ENCODE measurements at places on chromosomes 1 and 21. TPM values are rescaled to one million over a fixed set of nuclear protein-coding genes. Genes with fewer than 3 reads are reported as not detected.

GRCh38 chr1:191709215-191709614, 449.0 kb upstream of the RGS18 start:
- no peak for DNase-seq

DNA sequence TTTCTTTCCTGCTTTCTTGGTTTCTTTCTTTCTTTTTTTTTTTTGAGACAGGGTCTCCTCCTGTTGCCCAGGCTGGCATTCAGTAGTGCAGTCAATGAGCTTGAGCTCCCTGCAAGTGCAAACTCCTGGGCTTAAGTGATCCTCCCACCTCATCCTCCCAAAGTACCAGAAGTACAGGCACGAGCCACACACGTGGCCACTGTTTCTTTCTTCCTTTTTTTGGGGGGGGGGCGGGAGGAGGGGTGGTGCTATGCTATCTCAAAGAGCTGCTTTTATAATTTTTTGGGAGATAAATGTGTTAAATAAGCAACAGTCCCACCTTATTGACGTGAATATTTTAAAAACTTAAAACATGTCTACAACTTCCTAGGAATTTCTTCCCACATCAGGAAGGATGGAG, 42.2 kb downstream of the AK4 start:
- DNase-seq = no peak

DNA sequence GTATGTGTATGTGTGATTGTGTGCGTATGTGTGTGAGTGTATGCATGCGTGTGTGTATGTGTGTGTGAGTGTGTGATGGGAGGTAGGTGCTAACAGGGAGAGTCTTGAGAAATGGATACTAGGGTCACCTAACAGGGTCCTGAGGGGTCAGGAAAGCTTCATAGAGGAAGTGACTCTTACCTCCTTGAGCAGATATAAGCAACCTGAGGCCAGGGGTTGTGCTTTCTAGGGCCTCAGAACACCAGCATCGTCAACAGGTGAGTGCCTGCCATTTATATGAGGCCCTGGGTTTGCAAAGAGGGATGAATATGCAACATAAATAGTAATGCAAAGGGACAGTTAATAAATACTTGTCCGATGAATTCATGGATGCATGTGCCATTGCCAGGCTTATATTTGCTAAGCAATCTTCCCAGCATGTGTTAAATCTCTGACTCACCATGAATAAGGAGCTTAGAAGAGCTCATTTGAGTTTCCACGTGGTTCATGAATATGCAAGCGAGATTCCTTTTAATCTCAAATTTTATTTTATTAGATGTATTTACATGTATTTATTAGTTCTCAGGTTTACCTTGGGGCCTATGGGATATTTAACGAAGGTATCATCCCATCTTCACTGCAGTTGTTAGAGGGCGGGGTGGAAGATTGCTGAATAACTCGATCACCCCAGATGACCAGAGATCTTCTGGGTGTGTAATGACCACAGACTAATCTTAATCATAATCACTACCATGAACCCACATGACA, 438.3 kb downstream of the CAMTA1 start:
- DNase-seq = peak; percentile 15

- DNase-seq = no peak
These were observed 24.0 kb upstream of the ABL2 start for GRCh38 chr1:179253286-179253972.

DNA sequence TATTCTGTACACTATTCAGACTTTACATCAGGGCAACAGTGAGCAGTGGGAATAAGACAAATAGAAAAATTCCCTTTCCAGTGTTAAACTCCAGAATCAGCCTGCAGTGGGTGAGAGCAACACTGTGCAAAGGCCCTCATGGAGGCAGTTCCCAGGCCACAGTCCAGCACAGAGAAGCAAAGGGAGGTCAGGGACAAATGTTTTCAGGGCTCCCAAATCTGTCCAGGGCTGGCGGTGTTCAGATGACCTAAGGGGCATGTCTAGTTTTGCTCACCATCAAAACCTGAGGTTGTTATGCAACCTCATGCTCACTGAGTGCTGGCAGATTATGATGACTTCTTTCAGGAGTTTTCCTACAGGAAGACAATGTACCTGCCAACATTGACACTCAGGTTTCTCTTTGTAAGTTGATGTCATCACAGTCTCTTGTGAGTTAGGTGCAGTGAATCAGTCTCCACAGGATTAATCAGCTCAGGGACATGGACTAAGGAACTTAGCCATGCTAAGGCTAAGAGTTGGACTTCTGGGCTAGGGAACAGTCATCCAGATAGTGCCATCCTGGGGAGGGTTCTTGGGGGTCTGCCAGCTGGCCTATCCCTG, 3.6 kb upstream of the LCE5A start:
- no peak for DNase-seq

DNA sequence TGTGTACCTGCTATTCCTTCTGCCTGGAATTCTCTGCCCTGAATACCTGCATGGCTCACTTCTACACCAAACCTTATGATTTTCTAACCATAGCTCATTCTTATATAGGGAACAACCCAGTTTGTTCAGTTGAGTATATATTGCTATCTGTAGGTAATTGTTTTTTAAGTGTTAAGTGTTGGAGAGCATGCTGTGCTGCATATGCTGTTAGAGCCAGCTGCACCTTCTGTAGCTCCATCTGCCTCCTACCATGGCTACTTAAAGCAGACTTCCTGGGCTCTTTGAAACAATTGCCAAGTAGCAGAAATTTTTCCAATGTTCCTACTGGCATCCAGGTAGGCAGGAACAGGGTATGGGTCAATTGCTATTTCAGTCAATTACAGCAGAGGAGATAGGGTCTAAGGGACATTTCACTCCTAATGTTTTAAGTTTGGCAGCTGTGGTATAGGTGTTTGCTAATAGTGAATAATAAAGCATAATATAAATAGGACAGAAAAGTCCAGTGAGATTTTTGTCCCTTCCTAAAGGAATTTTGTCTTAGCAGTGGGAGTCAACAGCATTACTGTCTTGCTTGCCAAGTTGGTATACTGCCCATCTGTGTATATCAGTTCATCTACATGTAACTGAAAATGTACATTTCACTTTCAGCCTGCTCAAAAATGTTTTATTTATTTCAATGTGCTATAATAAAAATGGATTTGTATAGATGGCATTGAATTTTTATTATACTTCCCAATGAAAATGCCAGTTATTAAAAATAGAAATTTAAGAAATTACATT, 34.0 kb upstream of the C1orf115 start:
- no peak for DNase-seq

GRCh38 chr1:26824731-26825130, 1.8 kb upstream of the ZDHHC18 start:
- DNase-seq = no peak

DNA sequence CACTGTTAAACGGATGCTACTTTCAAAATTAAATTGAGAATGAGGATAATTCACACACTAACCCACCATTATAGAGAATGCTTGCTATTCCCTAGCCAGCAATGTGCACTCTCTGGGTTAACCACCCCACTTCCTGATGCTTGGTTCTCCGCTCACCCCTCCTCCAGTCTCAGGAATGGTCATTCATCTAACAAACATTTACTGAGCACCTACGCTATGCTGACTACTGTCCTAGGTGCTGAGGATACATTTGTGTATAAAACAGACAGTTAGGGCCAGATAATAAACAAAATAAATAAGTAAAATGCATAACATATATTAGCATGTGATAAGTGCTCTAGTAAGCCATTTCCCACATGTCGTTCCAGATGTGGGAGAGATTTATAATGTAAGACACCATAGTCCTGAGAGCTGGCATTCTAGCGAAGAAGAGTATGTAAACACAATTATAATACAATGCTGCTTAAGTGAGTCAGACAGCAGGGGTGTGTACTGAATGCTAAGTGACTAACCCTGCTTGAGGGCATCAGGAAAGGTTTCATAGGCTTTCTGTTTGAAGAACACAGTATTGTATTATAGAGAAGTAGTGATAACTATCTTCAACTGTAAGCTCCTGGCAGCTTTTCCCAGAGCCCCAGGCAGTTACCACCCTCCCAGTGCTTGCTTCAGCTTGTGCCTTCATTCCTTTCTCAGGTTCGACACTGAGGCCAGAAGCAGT, 126.7 kb upstream of the CACHD1 start:
- DNase-seq = peak; percentile 78

- no peak for DNase-seq
These were observed 6.5 kb upstream of the RGS16 start for GRCh38 chr1:182610606-182611194.

- DNase-seq = peak; percentile 39
These were observed 59.8 kb downstream of the CRB1 start for GRCh38 chr1:197327776-197328364.

DNA sequence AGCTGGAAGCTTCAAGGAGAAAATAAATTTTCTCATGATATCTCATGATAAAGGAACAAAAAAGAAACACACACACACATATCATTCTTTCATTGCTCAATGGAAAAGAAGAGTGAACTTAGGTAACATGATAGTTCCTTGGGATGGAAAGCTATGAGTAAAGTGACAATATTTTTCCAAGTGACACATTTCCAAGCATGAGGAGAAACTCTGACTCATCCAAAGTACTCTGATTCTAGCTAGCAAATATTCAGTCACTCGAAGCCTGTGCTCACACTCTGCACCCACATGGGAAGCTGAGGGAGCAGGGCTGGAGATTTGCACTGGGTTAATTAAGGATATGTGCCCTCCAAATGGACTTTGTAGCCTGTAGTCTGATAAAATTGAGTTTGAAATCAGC, 222.4 kb downstream of the LRRC40 start:
- DNase-seq = peak; percentile 40

DNA sequence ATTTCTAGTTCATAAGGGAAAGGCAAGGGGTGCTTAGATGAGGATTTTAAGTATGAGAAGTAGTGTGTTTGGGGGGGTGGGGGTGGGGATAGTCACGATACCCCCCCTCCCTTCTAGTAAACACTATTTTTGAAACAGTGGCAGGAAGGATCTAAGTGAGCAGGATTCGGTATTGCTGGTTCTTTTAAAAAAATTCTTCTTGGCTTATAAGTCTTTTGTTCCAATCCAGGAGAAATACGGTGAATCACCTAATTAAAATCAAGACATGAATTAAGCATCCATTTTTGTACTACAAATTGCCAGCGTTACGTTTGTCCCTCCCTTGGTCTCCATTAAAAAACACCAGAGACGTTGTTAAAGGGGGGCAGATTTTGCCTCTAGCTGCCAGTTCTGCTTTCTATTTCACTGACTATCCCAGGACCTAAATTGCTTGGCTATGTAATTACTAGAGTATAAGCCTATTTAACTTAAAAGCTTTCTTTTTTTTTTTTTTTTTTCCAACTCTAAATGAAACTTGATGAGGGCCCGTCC, 911 bp downstream of the LMO4 start:
- peak; percentile 24 for DNase-seq

GRCh38 chr21:27648560-27648959, 681.7 kb upstream of the ADAMTS5 start:
- no peak for DNase-seq

- DNase-seq = no peak
These were observed 503 bp upstream of the SRSF11 start for GRCh38 chr1:70220517-70221237.

DNA sequence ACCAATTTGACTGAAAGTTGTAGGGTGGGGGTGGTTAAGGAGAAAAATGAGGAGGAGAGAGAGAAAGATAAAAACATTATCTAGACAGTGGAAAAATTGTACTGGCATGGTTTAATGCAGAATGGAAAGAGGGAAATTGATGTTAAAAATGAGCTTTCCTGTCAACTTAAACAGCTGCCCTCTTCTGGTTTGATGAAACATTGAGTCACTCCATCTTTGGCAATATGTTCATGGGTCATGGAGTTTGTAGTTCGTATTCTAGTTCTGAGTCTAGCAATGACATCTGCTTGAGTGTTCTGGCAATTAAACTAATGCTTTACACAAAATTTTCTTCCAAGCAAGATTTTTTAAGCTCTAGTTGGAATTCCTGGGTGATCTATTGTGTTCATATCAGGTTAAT, 9.6 kb downstream of the ZNF648 start:
- no peak for DNase-seq

DNA sequence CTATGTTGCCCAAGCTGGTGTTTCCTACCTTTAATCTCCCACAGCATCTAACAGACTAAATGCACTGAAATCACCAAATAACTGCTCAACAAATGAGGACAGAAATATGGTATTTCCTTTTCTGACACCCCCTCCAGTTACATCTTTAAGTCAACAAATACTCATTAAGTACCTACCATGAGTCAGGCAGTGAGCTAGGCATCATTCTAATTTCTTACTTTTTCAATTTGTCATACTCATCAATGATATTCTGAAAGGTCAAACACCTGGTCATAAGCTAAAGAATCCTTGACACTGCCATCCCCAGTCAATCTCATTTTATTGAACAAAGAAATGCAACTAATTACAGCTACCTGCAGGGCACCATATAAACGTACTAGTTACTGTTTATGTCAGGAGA, 36.6 kb downstream of the LUZP1 start:
- DNase-seq = no peak

DNA sequence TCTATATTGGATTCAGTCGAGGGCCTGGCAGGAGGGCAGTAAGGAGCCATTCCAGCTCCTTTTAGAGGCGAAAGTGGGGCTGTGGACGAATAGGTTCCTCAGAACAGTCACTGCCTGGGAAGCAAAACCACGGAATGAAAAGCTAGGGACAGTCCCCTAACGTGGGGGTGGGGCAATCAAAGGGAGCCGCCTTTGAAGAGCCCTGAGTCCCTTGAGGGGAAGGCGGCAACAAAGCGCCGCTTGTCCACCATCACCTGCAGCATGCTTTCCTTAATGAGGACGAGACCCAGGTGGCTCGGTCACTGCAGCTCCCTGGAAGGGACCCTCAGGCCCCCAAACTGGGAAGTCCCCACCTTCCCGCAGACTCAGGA, 184.7 kb downstream of the ETS2 start:
- DNase-seq = no peak

- DNase-seq = no peak
These were observed 181.6 kb downstream of the NEGR1 start for GRCh38 chr1:72100771-72101170.

DNA sequence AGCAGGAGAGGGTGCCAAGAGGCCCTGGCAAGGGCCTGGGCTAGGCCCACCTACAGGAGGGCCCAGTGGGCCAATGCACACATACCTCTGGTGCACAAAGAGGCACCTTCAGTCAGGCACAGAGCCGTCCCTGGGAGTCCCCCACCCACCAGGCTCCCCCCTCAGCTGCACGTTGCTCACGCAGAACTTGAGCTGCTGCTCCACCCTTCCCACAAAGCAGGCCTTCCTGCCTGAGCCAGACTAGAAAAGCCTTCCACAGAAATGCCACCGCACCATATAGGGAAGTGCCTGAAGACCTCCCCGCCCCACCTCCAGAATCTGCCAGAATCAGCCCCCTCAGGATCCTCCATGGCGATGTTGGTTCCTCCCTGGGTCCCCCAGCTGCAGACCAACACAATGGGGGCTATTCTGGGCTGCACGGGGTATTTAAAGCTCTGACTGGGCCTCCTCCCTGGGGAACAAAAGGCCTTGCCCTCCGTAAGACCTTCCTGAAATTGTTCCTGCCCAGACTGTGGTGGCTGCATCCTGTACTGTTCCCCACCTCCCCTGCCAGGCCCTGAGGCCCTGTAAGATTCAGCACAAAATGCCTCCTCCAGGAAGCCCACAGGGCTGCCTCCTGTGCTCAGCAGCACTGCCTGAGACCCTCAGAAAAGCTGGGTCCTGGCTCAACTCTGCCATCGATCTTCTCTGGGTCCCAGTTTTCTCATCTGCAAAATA, 27.2 kb downstream of the HSPG2 start:
- no peak for DNase-seq

LCE3A gene
- not detected for total RNA-seq

CASZ1 gene
- 0.58 TPM for total RNA-seq

KLF17 gene
- not detected for total RNA-seq

GALNT2 gene
- 44.6 TPM for total RNA-seq

PGLYRP4 gene
- not detected for total RNA-seq

LAX1 gene
- not detected for total RNA-seq
